ENCODE measurements at places on chromosomes 12 and 14.

DNA sequence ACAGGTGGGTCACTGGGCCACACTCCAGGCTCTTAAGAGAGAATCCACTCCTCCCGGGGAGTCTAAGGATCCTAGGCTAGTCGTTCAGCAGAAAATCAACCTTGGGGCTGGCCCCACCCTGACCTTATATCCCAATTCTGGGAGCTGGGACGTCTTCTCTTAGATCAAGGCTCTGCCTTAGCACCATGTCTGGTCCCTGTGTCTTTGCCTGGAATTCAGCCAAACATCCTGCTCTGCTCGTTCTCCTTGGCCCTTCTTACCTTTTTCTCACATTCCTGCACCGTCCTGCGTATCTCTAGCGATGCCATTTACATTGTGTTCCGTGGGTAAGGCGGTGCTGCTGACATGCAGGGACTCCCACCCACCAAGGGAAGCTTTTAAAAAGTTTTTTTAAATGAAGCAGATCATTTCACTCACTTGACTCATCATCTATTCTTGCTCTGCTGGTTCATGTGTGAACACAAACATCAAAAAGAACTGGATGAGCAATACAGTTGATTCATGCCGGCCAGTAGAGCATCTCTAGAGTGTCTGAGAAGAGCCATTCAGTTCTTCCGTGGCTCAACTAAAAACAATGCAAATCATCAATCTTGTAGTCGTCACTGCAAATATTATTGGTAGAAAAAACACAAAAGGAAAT, 50.2 kb downstream of the KCNK13 start:
- DNase-seq: no peak

DNA sequence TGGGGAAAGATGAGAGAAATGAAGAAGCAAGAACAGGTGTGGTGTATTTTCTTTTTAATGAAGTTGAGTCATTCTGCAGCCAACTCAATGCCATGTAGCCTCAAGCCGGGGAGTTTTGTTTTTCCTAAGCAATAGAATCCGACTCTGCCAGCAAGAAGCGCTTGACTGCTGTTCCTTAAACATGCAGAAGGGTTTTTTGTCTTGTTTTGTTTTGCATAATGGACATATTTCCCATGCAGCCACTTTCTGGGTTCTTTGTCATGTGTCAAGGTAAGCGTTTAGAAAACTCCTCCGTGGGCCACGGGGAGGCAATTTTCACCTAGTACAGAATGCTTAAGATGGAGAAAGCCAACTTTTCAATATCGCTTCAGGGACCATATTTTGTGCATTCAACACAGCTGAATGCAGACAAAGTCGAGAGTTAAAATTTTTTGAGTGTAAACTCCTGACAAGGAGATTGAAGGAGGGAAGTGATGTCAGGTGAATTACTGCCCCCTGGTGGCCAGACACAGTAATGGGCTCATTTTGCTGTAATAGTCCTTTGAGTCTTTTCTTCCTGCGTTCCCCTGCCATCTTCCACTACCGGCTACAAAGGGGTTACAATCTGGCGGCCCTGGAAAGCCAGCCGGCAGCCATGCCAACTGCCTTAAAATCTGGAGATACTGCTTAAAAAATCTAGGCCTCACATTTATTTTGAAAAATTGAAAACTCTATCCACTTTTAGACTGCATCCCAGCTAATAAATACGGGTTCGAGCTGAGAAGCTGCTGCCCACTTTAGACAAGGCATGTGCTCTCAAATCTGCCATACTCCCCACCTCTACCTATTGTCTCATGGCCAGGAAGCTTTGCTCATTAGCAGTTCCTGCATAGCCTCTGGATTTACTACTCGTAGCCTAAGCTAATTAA, 3.2 kb upstream of the FICD start:
- peak; percentile 87 for DNase-seq

DNA sequence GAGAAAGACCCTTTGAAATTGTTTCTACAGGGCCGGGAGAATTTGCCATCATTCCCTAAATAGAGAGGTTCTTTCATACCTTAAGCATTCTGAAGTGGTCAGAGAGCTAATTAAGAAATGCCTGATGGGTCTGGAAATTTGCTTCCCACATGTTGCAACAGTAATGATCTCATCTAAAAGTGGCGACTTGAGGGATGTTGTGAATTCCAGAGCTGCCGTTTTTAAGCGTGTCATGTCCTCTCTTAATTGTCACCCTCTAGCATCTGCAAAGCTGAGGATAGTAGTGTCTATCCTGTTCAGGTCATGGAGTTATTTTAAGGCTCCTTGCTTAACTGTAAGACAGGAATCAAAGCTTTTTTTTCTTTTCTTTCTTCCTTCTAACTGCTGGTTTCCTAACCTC, 60.4 kb downstream of the FOS start:
- no peak for DNase-seq

- DNase-seq: no peak
Observed at GRCh38 chr12:92257261-92257660, 111.6 kb upstream of the BTG1 start.

DNA sequence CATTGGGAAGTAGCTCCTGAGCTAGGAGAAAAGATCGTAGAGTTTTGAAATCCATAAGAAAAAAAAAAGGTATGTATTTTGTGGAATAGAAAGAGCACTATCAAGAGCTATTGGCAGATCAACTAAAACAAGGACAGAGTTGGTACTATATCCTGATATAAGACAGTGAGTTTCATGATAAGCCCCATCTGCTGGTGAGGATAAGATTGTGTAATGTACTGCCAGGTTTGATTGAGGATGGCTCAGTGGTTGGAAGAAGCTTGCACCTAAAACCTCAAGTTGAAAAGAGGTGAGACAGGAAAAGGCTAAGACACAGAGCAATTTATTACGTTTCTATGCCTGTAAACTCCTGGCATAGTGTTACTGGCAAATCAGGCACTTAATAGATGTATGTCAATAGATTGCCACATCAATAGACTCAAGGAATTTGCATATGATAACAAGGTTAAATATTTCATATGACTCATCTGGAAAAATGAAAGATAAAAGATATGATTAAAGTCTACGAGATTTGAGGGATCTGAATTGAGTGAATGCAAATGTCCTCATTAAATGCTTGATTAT, 525.6 kb downstream of the FLRT2 start:
- DNase-seq: peak; percentile 17

DNA sequence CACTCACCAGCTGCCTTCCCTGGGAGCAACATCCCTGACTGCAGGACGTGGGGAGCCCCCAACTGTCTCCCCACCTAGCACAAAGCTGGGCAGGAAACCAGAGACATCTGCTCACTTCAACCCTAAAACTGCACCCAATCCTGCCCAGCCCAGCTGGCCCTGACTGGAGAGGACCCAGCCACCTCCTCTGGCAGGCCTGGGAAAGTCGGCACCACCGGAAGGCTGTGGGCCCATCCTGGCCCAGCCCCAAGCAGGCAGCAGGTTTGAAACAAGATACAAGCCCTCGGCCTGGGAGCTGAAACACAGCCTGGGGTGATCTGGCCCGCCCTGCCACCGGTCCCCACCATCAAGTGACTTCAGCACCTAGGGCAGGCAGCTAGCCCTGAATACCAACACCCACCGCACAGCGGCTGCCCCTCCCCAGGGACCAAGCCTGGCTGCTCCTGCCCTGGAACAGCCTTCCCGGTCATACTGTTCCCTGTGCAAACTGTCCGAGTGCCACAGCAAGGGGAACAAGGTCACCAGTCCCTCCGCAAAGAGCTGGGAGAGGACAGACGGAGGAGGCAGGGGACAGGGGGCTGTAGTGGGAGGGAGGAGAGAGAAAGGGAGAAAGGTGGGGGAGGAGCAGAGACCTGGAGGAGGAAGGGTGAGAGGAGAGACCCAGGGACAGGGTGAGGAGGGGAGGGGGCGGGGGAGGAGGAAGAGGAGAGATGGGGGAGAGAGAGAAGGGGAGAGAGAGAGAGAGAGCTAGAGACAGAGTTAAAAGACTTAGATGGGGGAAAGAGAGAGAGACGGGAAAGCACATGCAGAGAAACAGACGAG, 115.7 kb downstream of the RFLNA start:
- DNase-seq: no peak

- DNase-seq: no peak
Observed at GRCh38 chr12:113664224-113664681, 192.6 kb upstream of the LHX5 start.

DNA sequence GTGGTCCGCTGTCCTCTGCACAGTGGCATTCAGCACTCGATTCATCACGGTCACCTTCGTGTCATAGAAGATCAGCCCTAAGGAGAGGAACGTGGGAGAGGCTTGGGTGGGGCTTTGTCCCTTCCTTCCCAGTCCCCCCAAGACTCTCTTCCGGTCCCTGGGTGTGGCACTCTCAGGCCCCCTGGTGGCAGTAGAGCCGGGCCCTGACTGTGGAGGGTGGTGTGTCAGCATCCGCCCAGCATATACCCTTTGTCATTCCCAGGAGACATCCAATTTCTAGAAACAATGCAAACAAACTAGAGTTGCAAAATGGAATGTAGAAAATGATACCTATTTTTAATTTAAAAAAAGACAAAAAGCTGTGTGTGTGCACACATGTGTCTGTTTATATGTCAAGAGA, 45.0 kb downstream of the TRAFD1 start:
- peak; percentile 43 for DNase-seq

GRCh38 chr12:123145211-123145610, 5.7 kb downstream of the PITPNM2 start:
- no peak for DNase-seq

DNA sequence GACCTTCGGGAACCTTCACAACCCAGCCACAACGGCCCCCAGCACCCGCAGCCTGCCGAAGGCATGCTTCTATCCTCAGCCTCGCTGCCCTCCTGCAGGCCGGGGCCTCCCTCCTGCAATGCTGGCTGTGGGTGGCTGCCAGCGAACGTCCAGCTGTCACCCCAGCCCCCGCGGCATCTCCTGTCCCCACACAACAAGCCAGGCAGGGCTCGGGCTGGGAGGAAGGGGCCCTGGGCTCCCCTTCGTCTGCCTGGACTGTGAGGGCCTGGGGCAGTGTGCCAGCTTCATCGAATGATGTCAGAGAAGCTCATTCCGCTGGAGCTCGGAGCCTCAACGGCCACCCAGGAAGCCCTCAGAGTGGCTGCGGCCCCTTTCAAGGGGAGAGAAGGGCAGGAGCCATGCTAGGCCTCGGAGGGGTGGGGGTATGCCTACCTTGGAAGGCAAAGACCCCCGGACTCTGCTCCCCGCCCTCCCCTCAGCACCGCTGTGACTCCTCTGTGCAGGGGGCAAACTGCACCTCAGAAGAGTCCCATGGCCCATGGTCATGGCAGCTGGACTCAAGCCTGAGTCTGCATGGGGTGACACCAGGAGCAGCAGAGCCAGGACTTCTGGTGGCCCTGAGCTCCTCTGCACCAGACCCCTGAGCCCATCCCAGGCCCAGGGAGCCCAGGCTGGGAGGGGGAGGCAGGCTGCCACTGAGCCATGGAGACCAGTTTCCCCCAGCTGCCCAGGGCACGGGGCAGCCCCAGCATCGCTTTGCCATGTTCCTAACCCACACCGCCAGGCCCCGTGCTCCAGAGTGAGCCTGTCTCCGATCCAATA, 24.7 kb upstream of the C14orf180 start:
- DNase-seq: no peak

DNA sequence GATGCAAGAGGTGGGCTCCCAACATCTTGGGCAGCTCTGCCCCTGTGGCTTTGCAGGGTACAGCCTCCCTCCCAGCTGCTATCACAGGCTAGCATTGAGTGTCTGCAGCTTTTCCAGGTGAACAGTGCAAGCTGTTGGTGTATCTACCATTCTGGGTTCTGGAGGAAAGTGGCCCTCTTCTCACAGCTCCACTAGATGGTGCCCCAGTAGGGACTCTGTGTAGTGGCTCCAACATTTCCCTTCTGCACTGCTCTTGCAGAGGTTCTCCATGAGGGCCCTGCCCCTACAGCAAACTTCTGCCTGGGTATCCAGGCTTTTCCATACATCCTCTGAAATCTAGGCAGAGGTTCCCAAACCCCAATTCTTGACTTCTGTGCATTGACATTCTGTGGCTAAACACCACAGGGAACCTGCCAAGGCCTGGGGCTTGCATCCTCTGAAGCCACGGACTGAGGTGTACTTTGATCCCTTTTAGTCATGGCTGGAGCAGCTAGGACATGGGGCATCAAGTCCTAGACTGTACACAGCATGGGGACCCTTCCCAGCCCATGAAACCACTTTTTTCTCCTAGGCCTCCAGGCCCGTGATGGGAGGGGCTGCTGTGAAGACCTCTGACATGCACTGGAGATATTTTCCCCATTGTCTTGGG, 24.0 kb upstream of the SLC38A1 start:
- no peak for DNase-seq

DNA sequence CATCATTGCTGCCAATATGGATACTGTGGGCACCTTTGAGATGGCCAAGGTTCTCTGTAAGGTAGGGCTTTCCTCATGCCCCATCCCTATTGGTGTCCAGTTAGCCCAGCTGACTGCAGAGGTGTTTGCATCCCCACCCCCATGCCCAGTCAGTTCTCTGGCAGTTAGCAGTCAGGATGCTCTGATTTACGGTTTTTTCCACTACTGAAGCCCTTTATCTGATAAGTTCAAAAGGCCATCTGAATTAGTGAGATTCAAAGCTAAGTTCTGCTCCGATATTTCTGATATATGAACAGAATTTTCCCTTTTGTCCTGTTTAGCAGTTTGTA, 773 bp downstream of the GMPR2 start:
- DNase-seq: no peak

DNA sequence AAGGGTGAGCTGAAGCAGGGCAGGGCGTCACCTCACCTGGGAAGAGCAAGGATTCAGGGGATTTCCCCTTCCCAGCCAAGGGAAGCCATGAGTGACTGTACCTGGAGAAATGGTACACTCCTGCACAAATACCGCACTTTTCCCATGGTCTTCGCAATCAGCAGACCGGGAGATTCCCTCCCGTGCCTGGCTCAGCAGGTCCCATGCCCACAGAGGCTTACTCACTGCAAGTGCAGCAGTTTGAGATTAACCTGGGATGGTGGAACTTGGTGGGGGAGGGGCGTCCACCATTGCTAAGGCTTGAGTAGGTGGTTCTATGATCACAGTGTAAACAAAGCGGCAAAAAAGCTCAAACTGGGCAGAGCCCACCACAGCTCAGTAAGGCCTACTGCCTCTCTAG, 11.0 kb upstream of the DHRS4 start:
- DNase-seq: no peak

GRCh38 chr12:58104351-58104755, 163.0 kb downstream of the ATP23 start:
- no peak for DNase-seq

DNA sequence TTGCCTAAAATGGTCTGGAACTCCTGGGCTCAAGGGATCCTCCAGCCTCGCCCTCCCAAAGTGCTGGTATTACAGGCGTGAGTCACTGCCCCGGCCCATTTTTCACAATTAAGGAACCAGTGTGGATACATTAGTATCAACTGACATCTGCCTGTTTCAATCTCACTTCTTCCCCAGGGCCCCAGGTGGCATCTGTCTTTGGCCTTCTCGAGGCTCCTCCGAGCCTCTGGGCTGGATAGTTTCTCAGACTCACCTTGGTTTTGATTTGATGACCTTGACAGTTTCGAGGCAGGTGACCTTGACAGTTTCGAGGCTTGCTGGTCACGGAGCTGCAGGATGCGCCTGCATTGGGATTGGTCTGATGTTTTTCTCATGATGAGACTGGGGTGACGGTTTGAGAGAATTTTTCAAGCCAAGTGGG, 41.0 kb upstream of the NCOR2 start:
- peak; percentile 67 for DNase-seq
